ENCODE measurements at places on chromosomes 7 and 10. TPM values are rescaled to one million over a fixed set of nuclear protein-coding genes. Genes with fewer than 3 reads are reported as not detected.

The SFRP4 gene
- 98.6 TPM for total RNA-seq

The MYPN gene
- total RNA-seq = not detected

The TAS2R41 gene
- 1.0 TPM for total RNA-seq

GRCh38 chr7:85924062-85924461 lies 719.6 kb upstream of the GRM3 start:
- DNase-seq = no peak

DNA sequence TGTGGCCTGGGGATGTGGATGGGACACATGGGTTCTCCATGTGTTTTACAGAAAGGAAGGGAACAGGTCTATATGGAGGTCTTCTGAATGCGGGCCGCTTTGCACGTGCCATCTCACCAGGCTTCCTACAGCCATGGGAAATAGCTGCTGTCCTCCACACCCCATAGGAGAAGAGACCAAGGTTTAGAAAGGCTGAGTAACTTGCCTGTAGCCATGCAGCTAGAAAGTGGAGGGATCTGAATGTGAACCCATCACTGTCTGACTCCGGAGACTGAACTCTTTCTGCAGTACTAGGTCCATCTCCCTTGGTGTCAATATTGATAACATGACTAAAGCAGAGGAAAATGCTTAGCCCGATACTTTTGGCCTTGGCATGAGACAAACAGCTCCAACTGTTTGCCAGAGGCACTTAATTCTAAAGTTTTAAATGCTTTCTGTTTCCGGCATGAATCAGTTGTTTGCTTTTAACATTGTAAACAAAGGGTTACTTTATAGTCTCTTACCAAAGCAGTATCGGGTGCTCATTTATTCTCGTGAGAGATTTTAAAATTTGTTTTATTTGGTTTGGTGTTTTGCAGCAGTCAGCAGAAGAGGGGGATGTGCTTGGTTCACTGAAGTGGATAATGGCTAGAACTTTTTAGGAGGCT lies 64.8 kb upstream of the LOXL4 start:
- DNase-seq = no peak

DNA sequence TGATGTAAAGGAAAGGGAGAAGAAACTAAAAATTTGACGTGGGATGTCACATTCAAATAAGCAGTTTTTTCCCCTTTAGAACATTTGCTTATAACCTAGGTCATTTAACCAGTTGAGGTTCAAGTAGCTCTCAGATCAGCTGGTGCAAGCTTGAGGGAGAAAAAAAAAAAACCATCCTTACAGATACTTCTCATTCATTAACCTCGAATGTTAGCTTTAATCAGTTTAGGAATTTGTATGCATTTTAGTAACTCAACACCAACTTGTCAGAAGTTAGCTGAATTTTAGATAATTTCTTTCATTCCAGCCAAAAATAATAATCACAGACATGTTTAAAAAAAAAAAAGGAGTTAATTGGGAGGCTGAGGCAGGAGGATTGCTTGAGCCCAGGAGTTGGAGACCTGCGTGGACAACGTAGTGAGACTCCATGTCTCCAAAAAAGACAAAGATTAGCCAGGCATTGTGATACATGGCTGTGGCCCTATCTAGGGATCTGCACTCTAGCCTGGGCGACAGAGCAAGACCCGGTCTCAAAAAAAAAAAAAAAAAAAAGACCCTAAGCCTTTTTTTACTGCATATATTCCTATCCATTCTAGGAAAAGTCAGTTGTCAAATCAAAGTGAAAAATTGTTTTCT lies 46.2 kb downstream of the BMPR1A start:
- DNase-seq = no peak
